Sigmoid colon (tissue), 7 donors: ENCODE measurements at places on chromosomes 11 and 22. TPM values are rescaled to one million over a fixed set of nuclear protein-coding genes. Genes with fewer than 3 reads are reported as not detected.
A peak's percentile ranks its signal among the peaks of the same experiment; 100 is the strongest.

ST14 gene
- total RNA-seq: 1.8 TPM

C1QTNF6 gene
- 1.1 TPM for total RNA-seq

NXPE1 gene
- total RNA-seq: not detected

TIMP3 gene
- 295 TPM for total RNA-seq

TCN1 gene
- total RNA-seq: not detected

TESMIN gene
- total RNA-seq: not detected

PRDX5 gene
- total RNA-seq: 251 TPM

AIFM3 gene
- total RNA-seq: 1.9 TPM

SHANK3 gene
- total RNA-seq: 14.4 TPM

GRCh38 chr11:62034036-62034338, 66.6 kb upstream of the FTH1 start:
- DNase-seq: no peak
- H3K27ac ChIP-seq: no peak overlapping the region
- H3K4me1 ChIP-seq: no peaks in the 10 kb centered on the region

DNA sequence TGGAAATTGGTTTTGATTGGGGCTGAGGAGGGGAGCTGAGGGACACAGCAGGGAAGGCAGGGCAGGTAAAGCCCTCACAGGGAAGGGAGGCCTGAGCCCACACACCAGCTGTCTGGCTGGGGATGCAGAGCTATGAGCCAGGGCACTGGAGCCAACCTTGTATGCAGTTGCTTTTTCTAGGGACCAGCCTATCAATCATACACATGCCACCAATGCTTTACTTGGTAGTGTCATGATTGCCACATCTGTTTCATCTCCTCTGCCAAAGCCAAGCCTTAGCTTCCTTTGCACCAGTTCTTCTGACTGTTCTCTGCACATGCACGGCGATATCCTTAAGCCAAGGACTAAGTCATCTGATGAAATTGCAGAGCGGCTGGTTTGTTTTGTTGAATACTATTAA, 207.1 kb upstream of the PLET1 start:
- no peak overlapping the region for H3K27ac ChIP-seq
- no peak for DNase-seq
- H3K4me3 ChIP-seq: no peak overlapping the region
- no peaks in the 10 kb centered on the region for H3K36me3 ChIP-seq

GRCh38 chr11:12110714-12111548, 541 bp downstream of the MICAL2 start:
- H3K4me1 ChIP-seq: peaks cover 34% of the 10 kb centered on the region
- no peaks in the 10 kb centered on the region for H3K27me3 ChIP-seq
- no peaks in the 10 kb centered on the region for H3K36me3 ChIP-seq
- H3K4me3 ChIP-seq: peak overlapping the region; percentile 99
- H3K27ac ChIP-seq: peak overlapping the region; percentile 95

DNA sequence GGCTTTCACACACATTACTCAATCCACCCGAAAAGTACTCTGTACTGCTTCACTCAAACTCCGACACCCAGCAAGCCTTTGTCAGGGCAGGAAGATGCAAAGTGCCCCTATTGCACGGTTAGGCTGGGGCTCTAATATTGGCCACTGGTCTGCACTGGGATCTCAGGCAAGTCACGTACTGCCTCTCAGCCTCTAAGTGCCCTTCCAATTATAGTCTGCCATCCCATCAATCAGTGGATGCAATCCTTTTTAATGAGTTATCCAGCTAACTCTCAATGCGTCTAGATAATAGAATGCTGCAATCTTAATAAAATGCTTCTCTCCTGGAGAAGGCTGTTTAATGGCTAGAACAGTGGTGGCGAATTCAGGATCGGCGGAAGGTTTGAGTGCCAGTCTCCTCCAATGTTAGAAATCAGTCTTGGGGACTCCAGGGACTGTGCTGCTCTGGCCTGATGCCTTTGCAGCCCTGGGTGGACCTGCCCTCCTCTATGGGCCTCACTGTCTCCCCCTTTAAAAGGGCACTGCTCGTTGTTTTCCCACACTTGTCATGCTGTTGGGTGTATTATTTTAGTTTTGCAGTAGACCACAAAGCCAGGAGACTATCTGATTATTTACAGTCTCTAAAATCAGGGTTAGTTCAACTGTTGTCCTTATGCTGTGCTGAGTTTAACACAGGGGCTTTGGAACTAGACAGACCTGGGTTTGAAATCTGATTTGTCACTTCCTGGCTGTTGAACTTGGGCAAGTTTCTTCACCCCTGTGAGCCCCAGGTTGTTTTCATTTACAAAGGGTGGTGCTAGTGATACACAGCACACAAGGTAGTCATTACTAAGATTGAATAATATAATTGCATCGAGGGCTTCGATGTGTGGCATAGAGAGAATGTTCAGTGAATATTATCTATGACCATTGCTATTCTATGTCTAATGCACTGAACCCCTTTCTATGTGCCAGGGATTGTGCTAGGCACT, 36.7 kb downstream of the CLMP start:
- no peak for DNase-seq
- H3K36me3 ChIP-seq: no peaks in the 10 kb centered on the region
- peak overlapping the region; percentile 65 for H3K27ac ChIP-seq

DNA sequence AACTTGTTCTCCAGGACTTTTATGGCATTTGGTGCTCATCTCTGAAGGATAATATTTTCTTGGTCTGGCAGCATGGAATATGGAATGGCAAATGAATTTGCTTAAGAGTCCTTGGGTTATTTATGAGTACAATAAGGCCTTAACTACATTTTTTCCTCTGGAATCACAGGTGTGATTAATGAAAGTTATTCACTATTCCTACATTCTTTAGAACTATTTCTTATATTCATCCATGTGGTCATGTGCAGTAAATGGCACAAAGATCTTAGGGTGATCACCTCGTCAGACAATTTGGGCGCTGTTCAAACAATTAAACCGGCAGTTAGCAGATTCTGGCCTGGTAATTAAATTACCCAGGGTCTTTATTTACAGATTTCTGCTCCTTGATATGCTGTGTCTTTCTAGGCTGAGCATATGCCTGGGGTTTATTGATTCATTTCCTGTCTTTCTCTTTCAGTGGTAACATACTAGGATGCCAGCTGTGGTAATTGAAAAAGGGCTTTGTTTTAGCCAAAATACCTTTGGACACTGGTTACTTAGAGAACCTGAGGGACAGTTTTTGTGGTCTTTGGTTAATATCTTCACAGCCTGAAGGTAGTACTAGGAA, 31.6 kb downstream of the SIK2 start:
- no peaks in the 10 kb centered on the region for H3K36me3 ChIP-seq
- H3K4me3 ChIP-seq: no peak overlapping the region
- DNase-seq: no peak
- H3K4me1 ChIP-seq: peaks cover 20% of the 10 kb centered on the region
- H3K27me3 ChIP-seq: no peaks in the 10 kb centered on the region
- H3K27ac ChIP-seq: no peak overlapping the region

DNA sequence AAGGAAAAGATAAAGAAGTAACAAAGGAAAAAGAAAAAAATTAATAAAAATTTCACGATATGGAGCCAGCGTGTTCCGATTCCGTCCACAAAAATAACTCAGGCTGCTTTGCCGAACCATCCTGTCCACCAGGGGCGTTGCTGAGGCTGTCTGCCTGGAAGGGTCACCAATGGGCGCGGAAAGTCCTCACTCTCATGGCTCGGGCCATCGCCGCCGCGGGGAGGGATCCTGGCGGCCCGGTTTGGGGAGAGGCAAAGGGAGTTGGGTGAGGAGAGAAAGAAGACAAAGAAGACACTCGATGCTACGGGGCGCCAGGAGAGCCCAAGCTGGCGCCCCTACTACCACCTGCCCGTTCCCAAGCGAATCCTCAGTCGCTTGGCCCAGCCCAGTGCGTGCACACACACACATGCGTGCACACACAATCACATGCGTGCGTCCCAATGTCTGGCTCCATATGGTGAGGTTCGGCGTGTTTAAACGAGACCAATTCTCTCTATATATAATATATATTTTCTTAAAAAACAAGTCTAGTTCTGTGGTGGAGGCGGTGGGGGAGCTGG, 5.6 kb upstream of the PYGM start:
- peaks cover 60% of the 10 kb centered on the region for H3K36me3 ChIP-seq
- H3K27me3 ChIP-seq: no peaks in the 10 kb centered on the region
- H3K4me1 ChIP-seq: peaks cover 66% of the 10 kb centered on the region
- no peak for DNase-seq
- no peak overlapping the region for H3K4me3 ChIP-seq
- H3K27ac ChIP-seq: peak overlapping the region; percentile 81

GRCh38 chr22:37894939-37895670, 11.0 kb upstream of the MICALL1 start:
- no peaks in the 10 kb centered on the region for H3K36me3 ChIP-seq
- H3K27ac ChIP-seq: peak overlapping the region; percentile 80
- no peak overlapping the region for H3K4me3 ChIP-seq
- no peaks in the 10 kb centered on the region for H3K27me3 ChIP-seq
- H3K4me1 ChIP-seq: peaks cover 76% of the 10 kb centered on the region

DNA sequence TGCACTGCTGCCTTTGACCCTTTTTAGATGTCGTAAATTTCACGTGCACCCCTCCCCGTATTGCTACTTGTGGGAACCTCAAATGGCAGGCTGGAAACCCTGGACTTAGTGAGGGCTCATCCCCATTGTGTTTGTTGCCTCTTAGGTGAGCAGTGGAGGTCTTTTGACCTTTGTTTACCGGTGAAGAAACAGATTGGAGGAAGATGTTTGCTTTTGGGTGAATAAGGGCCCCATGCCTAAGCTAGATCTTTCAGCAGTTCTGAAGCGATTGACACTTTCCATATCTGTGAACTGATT, 782 bp downstream of the SMARCB1 start:
- H3K27me3 ChIP-seq: no peaks in the 10 kb centered on the region
- H3K4me3 ChIP-seq: peak overlapping the region; percentile 98
- no peak for DNase-seq
- H3K4me1 ChIP-seq: peaks cover 40% of the 10 kb centered on the region
- peak overlapping the region; percentile 99 for H3K27ac ChIP-seq
- H3K36me3 ChIP-seq: no peaks in the 10 kb centered on the region

- H3K27ac ChIP-seq: peak overlapping the region; percentile 18
- no peaks in the 10 kb centered on the region for H3K36me3 ChIP-seq
- H3K4me1 ChIP-seq: no peaks in the 10 kb centered on the region
- H3K4me3 ChIP-seq: no peak overlapping the region
- H3K27me3 ChIP-seq: no peaks in the 10 kb centered on the region
- DNase-seq: no peak
Measured at GRCh38 chr11:102471474-102471873, 18.9 kb upstream of the TMEM123 start.

DNA sequence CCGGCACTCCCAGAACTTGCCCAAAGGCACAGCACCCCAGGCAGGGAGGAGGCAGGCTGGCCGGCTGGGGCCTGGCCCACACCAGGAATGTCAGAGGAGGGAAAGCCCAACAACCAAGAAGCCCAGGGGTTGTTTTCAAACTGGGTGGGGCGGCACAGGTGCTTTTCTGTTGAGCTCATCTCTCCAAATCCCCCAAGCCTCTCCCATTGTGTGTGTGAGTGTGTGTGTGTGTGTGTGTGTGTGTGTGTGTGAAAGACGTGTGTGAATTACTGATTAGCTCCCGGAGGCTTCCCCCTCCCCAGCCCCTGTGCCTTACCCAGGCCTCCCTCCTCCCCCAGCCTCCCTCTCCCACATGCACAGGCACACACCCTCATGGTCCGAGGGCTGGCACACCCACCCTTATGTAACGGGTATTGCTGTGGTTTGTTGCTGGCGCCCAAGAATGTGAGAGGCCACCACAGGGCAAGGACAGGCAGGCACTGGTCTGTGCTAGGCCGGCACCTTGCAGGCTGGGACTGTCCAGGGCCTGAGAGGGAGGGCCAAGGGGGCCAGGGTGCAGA, 15.9 kb downstream of the TRIM29 start:
- H3K4me3 ChIP-seq: no peak overlapping the region
- no peaks in the 10 kb centered on the region for H3K4me1 ChIP-seq
- DNase-seq: no peak
- H3K27me3 ChIP-seq: no peaks in the 10 kb centered on the region
- no peak overlapping the region for H3K27ac ChIP-seq

DNA sequence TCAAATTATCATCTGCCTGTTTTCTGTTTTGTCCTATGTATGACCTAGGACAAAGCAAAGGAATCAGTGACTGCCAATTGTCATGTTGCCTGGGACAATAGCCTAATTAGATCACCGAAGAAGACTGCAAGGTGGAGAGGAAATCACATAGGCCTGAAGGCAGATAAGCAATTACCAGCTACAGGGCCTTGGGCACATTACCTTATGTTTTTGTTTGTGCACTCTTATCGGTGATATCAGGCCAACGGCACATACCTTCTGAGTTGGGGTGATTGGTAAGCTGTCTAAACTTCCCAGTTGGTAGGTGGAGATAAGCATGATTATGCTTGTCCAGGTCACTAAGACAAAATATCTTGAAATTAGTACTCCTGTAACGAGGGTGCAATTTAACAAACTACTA, 58.1 kb upstream of the FAM181B start:
- no peaks in the 10 kb centered on the region for H3K27me3 ChIP-seq
- no peak overlapping the region for H3K4me3 ChIP-seq
- no peaks in the 10 kb centered on the region for H3K36me3 ChIP-seq
- no peak for DNase-seq
- no peak overlapping the region for H3K27ac ChIP-seq
- no peaks in the 10 kb centered on the region for H3K4me1 ChIP-seq

GRCh38 chr11:127521413-127521812, 520.8 kb upstream of the KIRREL3 start:
- no peak overlapping the region for H3K4me3 ChIP-seq
- DNase-seq: no peak

DNA sequence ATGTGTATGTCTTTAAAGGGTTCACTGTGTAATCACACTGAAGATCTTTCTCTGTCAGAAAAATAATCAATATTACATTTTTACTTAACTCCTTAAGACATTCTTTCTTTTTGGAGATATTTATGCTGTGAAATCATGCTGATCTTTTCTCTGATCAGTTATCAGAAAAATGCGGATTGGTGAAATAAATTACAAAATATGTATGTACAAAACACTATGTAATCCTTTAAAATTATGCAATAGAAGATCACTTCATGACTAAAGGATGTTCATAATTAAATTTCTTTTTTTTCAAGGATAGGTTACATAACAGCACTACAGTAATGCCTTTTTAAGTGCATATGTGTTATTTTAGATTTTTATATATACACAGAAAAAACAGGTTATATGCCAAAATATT, 24.7 kb downstream of the BTBD10 start:
- peaks cover 14% of the 10 kb centered on the region for H3K4me1 ChIP-seq
- no peaks in the 10 kb centered on the region for H3K27me3 ChIP-seq
- no peak overlapping the region for H3K4me3 ChIP-seq

DNA sequence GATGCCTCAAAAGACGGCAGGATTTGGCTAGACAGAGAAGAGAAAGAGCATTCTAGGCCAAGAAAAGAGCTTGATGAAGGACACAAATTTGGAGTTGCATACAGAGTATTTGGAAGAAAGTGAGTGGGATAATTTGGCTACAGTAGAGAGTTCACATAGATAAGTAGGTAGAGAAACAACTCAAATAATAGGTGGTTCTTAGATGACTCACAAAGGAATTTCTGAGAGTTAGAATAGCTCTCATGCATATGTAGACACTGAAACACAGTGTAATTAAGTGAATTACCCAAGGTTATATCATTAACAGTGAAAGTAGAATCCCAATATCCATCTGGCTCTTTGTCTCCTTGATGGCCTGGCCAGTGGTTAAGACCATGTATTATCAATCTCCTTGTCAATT, 228.6 kb upstream of the DDI1 start:
- H3K4me3 ChIP-seq: no peak overlapping the region
- no peak overlapping the region for H3K27ac ChIP-seq
- peaks cover 27% of the 10 kb centered on the region for H3K4me1 ChIP-seq
- H3K36me3 ChIP-seq: no peaks in the 10 kb centered on the region

- no peak overlapping the region for H3K4me3 ChIP-seq
- DNase-seq: peak; percentile 73
- peaks cover 6% of the 10 kb centered on the region for H3K4me1 ChIP-seq
- H3K27ac ChIP-seq: no peak overlapping the region
- H3K36me3 ChIP-seq: no peaks in the 10 kb centered on the region
Measured at GRCh38 chr11:59183771-59184170, 11.8 kb downstream of the DTX4 start.
